Erythroblast (primary cell): ENCODE measurements at places on chromosomes 1 and 21.
A peak's percentile ranks its signal among the peaks of the same experiment; 100 is the strongest.

GRCh38 chr21:35411434-35411833, 362.3 kb upstream of the RUNX1 start:
- no peak for DNase-seq

- DNase-seq, result peak; percentile 96
Measured at GRCh38 chr1:108533351-108534083, 26.4 kb upstream of the EEIG2 start.

DNA sequence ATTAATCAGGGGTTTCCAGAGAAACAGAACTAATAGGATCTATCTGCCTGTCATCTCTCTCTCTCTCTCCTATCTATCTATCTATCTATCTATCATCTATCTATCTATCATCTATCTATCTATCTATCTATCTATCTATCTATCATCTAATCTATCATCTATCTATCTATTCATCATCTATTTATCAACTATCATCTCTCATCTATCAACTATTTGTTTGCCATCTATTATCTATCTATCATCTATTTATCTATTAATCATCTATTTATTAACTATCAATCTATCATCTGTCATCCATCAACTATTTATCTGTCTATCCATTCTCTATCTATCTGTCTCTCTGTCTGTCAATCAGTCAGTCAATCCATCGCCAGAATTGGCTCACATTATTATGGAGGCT, 70.0 kb upstream of the MRPS6 start:
- DNase-seq, result no peak

DNA sequence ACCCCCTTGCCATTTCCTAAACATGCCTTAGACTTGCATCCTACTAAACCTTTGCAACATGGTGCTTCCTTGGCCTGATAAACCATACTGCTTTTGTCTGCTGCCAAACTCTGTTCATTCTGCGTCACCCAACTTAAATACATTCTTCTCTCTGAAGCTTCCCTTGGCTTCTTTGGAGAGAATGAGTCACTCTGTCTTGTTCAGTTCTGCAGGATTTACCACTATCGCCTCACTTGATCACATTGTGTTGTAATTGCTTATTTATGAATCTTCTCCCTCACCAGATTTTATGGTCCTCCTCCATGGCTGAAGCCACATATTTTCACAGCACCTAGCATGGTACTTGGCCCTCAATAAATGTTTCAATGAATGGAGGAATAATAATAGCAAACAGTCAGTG, 21.7 kb upstream of the TUT4 start:
- DNase-seq, result no peak

- no peak for DNase-seq
Measured at GRCh38 chr1:32780628-32781234, 36.4 kb downstream of the YARS1 start.

DNA sequence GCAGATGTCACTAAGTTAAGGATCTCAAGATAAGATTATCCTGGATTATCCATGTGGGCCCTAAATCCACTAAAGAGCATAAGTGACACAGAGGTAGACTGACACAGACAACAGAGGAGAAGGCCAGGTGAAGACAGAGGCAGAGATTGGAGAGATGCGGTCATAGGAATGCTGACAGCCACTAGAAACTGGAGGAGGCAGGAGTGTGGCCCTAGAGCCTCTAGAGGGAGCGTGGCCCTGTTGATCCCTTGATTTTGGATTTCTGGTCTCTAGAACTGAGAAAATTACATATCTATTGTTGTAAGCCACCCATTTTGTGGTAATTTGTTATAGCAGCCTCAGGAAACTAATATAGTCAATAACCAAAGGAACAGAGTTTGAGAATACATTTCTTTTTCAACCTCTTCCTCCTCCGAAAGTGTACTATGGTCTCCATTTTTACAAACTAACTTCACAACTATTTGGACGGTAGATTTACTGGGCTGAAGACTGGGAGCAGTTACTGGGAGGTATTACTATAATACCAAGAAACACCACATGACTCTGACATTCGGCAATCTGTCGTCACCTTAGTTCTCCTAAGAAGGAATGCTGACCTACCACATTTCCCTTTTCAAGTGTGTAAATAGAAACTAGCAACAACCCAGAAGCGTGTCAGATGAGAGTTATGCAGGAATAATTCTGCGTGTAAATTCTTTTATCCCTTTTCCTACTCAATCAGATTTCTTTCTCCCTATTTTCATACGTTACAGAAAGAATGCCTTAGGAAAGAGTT, 116.0 kb upstream of the ZNHIT6 start:
- no peak for DNase-seq

DNA sequence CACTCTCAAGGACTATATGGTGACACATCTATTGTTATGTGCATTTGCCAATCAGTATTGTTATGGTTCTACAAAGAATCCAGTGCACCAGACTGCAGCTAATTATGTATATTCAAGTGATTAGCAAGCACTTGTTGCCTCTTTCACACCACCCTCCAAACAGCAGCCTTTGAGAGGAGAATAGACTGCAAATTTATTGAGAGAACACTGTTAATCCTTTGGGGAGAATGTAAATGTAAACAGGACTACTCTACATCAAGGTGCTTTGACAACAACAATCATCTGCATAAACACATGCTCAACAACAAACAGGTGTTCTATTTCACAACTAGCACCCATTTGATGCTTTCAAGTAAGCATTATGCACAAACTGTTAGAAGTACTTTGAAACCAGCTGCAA, 117.4 kb downstream of the AKT3 start:
- no peak for DNase-seq

DNA sequence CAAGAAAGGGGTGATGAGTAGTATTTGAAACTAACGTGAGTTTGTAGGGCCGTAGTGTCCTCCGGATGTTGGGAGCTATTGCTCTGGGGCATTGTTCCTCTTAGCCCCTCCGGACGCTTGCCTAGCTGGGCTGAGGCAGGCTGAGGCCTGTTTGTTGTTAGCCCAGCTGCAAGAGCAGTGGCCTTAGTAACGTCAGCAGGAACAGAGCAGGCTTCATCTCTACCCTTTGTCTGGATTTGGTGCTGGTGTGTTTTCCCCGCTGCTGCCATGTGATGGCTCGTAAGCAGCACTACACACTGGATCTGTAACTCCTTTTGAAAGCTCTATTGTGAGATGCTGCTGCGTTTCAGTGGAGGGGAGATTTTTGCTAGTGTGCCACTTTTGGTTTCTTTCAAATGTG, 57.6 kb downstream of the DNM3 start:
- no peak for DNase-seq

GRCh38 chr1:30388386-30388785, 335.0 kb downstream of the MATN1 start:
- DNase-seq, result no peak

DNA sequence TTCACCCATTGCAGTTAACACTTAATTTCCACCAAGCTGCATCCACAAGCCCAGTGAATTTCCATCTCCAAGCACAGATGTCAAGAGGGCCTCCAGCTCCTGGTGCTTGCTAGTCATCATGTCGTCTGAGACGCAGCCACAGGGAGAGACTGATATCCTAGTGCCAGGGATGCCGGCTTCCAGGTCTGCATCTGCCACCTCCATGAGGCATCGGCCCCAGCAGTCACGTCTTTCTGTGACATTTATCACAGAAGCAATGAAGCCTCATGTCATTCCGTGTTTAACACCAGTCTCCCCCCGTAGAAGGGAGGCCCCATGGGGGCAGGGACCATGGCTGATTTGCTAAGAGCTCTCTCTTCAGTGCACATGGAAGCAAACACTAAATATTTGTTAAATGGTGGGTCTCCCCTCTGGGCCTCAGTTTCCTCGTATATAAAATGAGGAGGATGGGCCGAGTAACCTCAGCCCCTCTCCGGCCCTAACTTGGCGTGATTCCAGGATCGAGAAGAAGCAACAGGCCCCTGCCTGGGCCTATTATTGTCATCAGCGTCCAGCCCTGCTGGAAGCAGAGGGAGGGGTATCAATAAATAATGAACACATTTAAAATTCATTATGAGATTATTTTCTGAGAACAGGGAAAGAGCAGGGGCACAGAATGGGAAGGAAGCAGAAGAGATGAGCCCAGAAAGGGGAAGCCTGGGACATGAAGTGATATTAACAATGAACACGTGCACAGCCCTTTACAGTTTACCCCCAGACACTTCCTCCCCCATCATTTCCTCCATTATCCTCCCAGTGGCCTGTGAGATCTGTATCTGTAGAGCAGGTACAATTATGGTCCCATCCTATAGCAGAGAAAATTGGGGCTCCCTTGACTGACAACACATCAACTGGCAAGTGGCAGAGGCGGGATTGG, 837 bp upstream of the C1QB start:
- no peak for DNase-seq

DNA sequence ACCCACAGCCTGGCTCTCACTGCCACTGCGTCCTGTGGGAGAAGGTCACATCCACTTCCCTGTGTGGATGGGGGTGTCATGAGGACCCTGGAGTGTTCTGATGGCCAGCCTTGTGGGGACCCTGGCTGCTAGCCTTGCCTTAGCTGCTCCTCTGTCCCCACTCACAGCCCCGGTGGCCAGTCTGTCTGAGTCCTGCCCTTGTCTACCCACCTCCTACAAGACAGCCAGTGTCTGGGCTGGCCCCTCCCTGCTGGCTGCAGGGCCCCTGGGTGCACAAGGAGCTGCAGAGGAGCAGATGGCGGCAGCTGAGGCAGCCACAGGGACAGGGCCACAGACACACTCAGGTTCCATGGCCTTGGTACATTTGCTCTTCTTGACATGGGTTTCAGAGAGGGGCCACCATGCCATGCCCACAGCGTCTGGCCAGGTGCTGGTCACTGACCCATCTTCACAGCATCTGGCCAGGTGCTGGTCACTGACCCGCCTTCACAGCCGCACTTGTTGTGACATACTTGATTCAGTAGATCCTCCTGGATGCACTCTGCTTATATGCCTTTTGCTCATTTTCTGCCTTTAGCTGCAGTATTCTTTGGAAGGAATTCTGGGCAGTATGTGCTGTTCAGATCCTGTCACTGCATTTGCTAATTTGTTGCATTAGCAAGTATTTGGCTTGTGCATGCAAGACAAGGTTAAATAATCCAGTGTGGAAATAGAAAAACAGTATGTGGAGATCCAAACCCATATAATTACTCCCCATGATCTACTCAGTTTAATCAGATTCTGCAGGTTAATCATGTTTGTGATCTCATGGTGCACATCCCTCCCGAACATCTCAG, 157.8 kb downstream of the PCBP3 start:
- DNase-seq, result no peak

- no peak for DNase-seq
Measured at GRCh38 chr1:7845761-7846160, 7.1 kb downstream of the UTS2 start.

GRCh38 chr1:185017338-185017737, 28.0 kb upstream of the RNF2 start:
- peak; percentile 33 for DNase-seq

DNA sequence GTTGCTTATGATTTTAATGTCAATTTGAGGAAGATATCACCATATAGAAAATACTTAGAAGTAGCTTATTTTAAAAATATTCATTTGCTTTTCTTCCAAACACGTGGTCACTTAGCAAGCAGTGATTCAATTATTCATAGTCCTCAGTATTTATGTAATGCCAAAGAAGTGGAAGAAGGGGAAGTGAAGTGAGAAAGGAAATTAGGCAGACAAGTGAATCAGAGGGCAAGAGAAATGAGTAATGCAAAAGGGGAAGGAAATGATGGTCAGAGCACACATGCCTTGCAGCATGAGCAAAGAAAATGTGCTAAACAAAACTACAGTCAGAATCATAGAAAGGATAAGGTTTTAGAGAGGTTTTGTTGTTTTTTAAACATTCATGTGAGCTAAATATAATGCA, 31.8 kb downstream of the SDCCAG8 start:
- DNase-seq, result no peak

GRCh38 chr1:9843576-9843945, 19.8 kb upstream of the CLSTN1 start:
- DNase-seq, result no peak

GRCh38 chr1:100941580-100942216, 45.8 kb downstream of the SLC30A7 start:
- no peak for DNase-seq

DNA sequence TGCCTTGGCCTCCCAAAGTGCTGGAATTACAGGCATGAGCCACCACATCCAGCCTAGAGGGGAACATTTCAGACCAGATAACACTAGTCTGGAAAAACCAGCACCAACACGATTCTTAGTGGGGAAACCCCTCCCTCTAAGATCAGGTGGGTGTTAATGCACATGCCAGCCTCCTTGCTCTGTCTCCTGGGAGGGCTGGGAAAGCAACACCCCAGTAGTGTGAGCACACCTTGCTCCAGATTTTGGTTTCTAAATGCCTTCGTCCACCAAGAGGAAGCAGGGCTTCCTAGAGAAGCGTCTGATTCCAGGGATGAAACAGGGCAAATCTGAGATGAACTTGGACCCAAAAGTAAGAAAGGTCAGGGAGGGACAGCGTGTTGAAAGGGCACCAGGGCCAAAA, 2.2 kb upstream of the KRTAP10-4 start:
- no peak for DNase-seq

DNA sequence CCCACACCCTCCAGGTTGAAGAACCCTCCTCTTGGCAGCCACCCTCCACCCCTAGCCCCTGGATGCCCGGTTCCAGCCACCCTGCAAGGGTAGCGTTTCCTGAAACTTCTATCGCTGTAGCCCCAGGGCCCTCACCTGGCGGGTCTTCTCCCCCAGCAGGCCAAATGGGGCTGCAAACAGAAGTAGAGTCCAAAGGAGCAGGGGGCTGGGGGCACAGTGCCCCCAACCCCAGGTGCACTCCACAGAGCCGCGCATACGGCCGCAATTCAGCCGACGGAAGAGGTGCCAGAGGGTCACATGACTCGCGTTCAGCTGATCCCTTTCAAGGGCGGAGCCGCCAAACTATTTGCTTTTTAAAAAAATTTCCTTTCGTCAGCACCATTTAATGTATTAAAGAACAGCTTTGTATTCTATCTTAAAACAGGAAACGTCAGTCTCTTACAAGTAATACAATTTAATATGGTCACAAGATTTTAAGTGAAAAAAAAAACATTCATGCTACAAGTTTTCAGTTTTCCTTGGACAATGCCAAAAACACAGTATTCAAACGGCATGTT, at the start of gene GLMP:
Gene GLMP, minus strand, starts transcription at position 289 of the 557 bp plus-strand sequence. Its CDS starts 34 bp downstream, at position 255.
- DNase-seq, result peak; percentile 78

DNA sequence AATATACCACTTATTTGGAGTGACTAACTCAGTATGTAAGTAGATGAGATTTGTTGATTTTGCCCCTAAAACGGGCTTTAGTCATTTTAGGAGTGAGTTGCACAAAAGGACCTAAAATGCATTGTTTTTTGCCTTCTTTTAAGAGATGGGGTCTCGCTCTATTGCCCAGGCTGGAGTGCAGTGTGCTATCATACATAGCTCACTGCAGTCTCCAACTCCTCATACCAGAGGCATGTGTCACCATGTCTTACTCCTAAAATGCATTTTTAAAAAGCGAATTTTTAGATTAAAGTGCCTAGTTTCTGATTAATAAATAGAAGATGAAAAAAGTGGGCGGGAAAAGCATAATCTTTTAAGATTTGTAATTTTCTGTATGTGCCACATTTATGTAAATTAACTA, 11.5 kb upstream of the NEXN start:
- DNase-seq, result no peak

DNA sequence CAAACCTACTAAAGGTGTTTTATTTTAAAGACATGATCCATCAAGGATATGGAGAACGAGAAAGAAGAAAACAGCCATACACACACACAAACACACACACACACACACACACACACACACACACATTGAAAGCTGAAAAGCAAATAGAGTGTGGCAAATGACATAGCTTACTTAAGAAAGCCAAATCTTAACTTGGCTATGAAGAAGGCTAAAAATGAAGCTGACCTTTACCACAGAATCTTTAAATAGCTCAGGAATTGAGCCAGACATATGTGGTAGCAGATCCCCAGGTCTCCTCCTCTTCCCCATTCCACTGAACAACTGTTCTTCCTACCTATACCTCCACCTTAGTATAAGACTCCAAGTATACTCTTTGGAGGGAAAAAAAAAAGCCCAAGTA, 185.6 kb downstream of the CLEC20A start:
- no peak for DNase-seq
